HS-27A (cell line): ENCODE measurements at places on chromosomes 1 and 21.

DNA sequence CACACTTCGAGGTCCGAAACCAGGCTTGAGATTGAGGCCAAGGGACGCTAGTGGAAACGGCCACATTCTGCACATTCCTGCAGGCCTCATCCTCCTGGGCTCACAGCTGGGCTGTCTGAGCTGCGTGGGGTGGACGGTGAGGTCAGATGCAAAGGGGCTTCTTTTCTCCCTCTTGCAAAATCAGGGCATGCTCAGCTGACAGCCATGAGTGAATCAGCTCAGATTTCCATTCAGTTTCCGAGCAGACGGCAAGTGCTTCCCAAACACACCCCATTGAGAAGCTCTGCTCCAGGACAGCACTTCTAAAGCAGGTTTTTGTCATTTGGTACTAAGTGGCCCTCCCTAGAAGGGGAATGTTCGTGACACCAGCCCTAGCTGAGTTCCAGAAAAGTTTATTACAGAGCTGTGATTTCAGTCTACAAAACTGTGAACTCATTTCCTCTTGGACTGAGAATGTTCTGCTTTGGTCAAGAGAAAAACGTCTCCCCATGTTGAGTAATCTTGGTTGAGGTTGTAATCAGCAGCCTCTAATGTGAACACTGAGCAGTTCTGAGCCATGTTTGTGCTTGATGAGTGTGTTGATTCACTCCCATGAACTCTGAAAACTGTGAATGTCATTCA, 10.0 kb downstream of the PDPN start:
- no peak for DNase-seq

DNA sequence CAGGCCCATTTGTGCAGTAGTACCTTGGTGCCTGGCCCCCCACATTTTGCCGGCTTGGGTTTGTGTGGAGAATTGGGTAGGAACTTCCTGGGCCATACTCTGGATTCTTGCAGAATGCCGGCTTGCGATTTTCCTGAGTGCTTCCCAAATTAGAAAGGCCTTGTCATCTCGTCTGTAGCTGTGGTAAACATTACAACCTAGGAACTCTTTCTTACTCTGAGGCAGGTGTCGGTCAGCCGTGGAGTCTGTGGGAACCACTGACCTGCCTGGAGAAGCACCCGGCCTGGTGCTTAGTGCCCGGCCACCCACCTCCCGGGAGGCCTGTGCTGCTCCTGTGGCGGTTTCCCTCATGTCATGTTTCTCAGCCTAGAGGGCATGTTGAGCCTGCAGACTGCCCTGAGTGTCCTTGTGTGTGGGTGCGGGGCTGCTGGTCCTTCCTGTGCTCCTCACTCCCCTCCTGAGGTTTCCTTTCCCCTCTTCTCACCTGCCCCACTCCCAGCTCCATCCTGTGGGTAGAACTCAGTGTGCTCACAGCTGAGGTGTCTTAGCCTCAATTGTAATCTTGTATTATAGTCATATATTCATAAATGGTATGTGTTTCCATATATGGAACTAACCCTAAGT, 64.7 kb downstream of the S100B start:
- DNase-seq, result no peak

GRCh38 chr1:159942632-159943277, 2.7 kb downstream of the IGSF9 start:
- DNase-seq, result no peak

- no peak for DNase-seq
Observed at GRCh38 chr1:59455206-59455605, 158.3 kb downstream of the FGGY start.

GRCh38 chr1:227390525-227390924, 72.2 kb upstream of the CDC42BPA start:
- DNase-seq, result no peak

DNA sequence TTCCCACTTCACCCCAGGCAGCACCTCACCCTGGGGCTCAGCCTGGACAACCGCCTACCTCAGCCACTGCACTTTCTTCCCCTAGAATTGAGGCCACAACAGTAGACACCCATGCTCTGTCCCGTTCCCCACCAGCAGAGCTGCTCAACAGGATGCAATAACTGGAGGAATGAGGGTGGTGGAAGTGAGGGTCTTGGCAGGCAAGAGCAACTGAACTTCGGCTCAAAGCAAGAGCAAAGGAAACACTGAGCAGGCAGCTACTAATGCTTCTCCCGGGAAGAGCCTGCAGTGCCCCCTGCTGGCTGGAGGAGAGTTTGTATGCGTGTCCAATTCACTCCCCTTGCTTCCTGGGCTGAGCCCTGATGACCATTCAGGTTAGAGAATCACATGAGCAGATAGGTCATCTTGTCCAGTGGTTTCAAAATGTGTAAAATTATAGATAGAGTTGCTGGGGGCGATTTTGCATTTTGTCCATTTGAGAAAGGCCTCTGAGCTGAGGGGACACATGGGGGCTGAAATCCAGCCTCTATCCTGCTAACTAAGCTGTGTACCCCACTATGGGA, 13.9 kb downstream of the NT5C1A start:
- peak; percentile 67 for DNase-seq

- DNase-seq, result no peak
Observed at GRCh38 chr1:63835128-63835527, 61.3 kb downstream of the ROR1 start.

- DNase-seq, result no peak
Observed at GRCh38 chr1:105608713-105609112, 1447.8 kb upstream of the PRMT6 start.

DNA sequence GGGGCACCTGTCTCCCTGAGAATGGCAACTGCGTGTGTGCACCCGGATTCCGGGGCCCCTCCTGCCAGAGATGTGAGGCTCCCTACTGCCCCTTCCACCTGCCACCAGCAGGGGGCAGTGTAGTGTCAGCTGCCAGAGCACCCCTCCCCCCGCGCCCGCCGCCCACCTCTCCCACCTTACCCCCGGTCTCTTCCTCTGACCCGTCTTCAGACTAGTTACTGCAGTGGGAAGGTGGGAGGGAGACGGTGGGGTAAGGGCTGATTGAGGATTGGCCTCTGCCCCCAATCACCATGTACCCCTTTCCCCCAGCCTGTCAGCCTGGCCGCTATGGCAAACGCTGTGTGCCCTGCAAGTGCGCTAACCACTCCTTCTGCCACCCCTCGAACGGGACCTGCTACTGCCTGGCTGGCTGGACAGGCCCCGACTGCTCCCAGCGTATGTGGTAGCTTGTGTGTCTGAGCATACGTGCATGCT, 10.1 kb upstream of the LRRC71 start:
- no peak for DNase-seq

DNA sequence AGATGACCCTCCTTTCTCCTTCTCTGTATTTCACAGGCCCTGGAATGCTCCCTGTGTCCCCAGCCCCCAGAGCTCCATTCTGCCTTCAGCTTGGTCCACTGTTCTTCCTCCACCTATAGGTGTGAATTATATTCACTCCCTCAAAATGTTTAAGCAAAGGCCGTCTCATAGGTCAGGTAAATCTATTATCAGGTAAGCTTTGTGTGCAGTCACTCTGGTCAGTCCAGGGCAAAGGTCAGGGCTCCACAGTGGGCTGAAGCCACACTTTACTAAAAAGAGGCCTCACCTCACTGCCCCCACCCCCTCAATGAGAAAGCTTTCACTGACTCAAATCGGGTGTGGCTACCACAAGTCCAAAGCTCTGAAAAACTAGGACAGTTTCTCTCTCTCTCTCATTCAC, 65.9 kb downstream of the DNTTIP2 start:
- no peak for DNase-seq

GRCh38 chr1:45569962-45570581, 13.8 kb upstream of the NASP start:
- DNase-seq, result peak; percentile 46

DNA sequence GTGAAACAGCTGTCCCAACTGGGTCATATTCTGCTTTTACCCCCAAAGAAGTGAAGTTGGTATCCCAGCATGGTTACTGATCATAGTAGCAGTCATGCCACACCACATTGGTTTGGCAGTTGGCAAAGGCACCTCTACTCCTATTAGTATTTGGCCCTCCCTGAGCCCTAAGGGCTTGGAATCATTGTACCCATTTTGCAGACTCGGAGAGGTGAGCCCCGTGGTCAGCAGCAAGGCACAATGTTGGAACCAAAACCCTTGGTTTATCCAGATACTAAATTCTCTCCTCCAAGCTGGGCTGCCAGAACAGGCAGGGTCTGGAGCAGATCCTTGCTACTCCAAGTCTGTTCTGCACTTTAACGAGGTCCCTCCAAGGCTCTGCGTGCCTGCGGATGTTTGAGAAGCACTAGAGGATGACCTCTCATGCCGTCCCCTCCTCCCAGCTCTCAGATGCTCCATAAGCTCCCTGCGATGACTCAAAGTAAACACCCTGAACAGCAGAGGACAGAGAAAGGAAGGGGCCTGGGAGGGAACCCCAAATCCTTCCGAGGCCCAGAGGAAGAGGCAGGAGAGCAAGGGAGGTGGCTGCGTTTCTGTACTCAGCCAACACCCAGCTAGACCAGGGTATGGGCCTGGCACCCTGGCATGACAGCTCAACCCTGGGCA, 89.3 kb downstream of the PAX7 start:
- no peak for DNase-seq

DNA sequence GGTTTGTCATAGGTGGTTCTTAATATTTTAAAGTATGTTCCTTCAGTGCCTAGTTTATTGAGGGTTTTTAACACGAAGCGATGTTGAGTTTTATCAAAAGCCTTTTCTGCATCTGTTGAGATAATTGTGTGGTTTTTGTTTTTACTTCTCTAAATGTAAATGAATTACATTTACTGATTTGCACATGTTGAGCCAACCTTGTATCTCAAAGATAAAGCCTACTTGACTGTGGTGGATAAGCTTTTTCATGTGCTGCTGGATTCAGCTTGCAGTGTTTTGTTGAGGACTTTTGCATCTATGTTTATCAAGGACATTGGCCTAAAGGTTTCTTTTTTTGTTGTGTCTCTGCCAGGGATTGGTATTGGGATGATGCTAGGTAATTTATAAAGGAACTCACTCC, 142.5 kb downstream of the PRDM2 start:
- DNase-seq, result no peak

- DNase-seq, result no peak
Observed at GRCh38 chr1:202708456-202709275, 1.6 kb downstream of the SYT2 start.

DNA sequence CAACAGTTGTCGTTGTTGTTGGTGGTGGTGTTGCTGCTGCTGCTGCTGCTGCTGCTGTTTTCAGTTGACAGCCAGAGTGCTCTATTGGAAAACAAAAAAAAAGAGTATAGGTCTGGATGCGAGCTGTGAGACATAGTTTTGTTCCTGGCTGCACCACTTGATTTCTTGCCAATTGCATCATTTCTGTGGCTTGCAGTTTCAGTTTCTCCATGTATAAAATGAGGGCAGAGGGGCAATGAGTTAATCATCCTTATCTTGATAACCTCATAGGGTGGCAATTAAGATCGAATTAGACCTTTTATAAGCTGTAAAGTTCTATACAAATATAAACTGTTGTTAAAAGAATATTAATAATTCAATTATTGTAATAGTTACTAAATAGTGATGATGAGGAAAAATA, 156.7 kb downstream of the DMRTA2 start:
- no peak for DNase-seq

GRCh38 chr1:211126622-211127021, 7.3 kb downstream of the KCNH1 start:
- no peak for DNase-seq

DNA sequence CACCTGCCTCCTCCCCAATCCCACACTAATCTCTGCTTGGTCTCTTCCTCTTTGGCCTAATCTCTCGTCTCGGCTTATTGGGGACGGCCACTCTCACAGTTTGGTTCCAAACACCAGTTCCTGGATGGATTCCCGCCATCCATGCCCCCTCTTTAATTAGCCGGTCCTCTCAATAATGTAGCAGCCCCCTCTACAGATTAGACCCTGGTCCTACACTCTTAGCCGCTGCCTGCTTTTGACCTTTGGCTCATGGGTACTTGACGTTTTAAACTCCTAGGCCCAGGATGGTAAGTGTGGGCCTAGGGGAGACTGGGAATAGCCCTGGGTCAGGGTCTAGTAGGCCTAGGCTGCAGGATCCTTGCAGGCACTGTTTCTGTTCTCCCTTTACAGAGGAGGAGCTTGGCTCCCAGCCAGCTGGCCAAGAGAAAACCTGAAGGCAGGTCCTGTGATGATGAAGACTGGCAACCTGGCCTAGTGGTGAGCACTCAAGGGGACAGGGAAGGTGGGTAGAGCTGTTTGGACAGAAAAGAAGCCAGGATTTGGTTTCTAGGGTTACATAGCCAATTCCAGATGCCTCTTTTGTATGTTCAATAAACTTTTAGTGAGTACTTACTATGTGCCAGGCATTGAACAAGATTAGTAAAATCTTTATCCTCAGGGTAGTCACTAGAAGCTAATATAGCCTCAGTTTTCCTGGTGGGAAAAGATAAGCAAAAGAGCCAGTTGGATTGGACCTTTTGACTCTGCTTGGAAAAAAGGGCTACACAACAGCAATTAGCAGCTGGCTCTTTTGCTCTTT, 758 bp downstream of the RAD54L start:
- peak; percentile 41 for DNase-seq

DNA sequence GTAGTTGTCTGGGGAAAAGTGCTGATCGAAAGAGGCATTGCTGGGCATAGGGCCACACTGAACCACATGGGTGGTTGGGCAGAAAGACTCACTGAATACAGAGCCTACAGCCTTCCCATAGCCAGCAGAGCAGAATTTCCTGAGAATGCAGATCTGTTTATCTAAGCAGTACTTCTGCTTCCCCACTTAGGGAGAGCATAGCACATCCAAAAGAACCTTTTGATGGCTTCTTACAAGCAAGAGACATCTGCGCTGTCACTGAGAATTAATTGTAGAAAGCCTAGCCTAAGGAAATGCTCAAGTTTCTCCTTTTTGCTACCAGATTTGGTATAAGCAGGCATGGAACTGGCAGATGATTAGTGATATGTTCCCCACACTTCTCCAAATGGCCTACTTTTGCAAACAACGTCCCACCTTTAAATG, 13.0 kb upstream of the KLHDC8A start:
- no peak for DNase-seq

GRCh38 chr1:2817784-2818564, 16.5 kb upstream of the TTC34 start:
- no peak for DNase-seq

- DNase-seq, result no peak
Observed at GRCh38 chr1:154350383-154350782, 25.1 kb downstream of the ATP8B2 start.

DNA sequence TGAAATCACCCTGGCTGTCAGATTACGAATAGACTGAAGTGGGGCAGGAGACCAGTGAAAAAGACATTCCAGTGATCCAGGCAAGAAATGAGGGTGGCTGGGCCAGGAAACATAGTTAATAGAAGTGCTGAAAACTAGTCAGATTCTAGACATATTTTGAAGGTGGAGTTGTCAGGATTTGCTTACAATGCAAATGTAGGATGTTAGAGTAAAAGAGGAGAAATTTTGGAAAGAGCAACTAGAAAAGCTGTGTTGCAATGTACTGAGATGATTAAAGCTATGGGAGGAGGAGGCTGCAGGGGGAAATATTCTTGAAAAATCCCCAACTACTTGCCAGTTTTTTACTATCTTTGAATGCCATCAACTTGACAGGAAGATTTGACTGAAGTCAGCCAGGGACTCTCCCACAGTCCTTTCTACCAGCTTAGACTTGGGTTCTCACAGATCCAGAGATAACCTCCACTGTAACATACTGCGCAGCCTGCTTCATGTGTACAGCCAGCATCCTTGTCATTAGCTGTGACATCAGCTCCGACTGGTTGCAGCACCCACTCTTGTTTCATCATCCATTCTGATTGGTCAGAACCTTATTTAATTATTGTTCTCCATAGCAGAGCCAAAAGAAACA, 109.7 kb downstream of the TSEN15 start:
- DNase-seq, result no peak
